GM23248 (cell line): ENCODE measurements at places on chromosomes 7 and 10. TPM values are rescaled to one million over a fixed set of nuclear protein-coding genes. Genes with fewer than 3 reads are reported as not detected.

Gene ARHGAP21
- 95.7 and 176 TPM in 2 replicates for total RNA-seq

GRCh38 chr7:141073641-141074161 lies at the start of gene TMEM178B:
TMEM178B (plus strand) TSS chr7:141074064.
- peak; percentile 7 for DNase-seq
- H3K4me3 ChIP-seq: peak within 1 kb of the TSS; percentile 69
- H3K4me1 ChIP-seq: peaks cover 8% of the 10 kb centered on the region; the same call in 1 of the 2 replicates
- H3K27ac ChIP-seq: no peak within 1 kb of the TSS

DNA sequence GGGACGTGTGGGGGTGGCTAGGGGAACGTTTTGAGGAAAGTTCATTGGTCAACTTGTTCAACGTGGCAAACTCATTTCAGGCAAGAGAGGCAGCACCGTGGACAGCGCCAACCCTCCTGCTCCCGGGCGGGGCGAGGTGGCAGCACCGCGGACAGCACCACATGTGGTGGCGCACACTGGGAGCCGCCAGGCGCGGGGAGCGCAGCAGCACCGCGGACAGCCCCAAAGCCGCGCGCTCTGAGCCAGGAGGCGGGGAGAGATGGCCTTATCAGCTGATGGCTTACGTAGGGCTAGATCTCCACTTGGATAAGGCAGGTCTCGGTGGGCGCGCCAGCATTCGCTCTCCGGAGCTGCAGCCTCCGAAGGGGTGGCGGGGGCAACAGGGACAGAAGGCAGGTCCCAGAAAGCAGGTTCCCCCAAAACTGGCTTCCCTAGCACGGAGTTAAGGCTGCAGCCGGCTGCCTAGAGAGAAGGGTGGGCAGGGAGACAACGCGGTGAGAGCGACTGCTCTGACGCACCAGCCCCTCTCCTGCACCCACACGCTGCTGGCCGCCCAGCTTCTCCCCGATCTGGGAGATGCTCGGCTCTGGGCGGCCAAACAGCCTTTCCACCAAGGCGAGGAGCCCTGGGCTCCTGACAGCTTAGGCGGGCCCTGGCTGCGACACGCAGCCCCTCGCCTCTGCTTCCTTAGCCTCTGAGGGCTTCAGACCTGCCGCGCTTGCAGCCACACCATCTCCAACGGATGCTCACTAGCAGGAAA lies at the start of gene HTR5A:
Gene HTR5A (plus strand): TSS at position 333 of the 760 bp plus-strand sequence. CDS start 576 bp downstream, outside the sequence.
- no peaks in the 10 kb centered on the region for H3K27me3 ChIP-seq
- peak; percentile 94 for DNase-seq
- no peak within 1 kb of the TSS for H3K27ac ChIP-seq
- H3K36me3 ChIP-seq: no peaks in the 10 kb centered on the region
- H3K4me1 ChIP-seq: no peaks in the 10 kb centered on the region; the same call in 1 of the 2 replicates

GRCh38 chr10:11742009-11742778 lies at the start of gene ECHDC3:
ECHDC3 (plus strand) TSS chr10:11742382; CDS start chr10:11742577, 195 bp downstream.
- no peaks in the 10 kb centered on the region for H3K27me3 ChIP-seq

GRCh38 chr10:7272008-7272407 lies 138.8 kb downstream of the SFMBT2 start:
- DNase-seq: no peak
- H3K36me3 ChIP-seq: no peaks in the 10 kb centered on the region
- H3K4me3 ChIP-seq: no peak overlapping the region
- no peaks in the 10 kb centered on the region for H3K27me3 ChIP-seq
- no peaks in the 10 kb centered on the region for H3K4me1 ChIP-seq

- H3K27ac ChIP-seq: no peak overlapping the region
- no peak overlapping the region for H3K4me3 ChIP-seq
- H3K36me3 ChIP-seq: no peaks in the 10 kb centered on the region
These were observed 109.4 kb downstream of the ELFN1 start for GRCh38 chr7:1779445-1779844.

DNA sequence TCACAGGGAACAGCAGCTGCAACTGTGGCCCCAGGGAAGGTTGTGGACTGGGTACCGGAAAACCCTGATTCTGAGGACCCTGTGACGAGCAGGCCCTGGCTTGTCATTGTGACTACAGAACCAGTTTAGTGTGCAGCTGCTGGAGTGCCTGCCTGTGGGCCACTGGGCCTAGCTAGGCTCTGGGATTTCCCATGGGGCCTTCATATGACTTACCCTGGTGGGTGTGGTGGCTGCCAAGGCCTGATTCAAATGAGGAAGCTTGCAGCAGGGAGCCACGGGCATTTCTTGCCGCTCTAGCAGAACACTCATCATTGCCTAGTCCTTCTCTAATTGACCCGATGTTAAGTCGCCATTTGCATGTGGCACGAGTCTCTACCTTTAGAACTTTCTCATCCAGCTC lies 14.7 kb upstream of the CAMK2G start:
- H3K4me1 ChIP-seq: peaks cover 60% of the 10 kb centered on the region
- DNase-seq: peak; percentile 98
- H3K27me3 ChIP-seq: no peaks in the 10 kb centered on the region
- H3K4me3 ChIP-seq: no peak overlapping the region

DNA sequence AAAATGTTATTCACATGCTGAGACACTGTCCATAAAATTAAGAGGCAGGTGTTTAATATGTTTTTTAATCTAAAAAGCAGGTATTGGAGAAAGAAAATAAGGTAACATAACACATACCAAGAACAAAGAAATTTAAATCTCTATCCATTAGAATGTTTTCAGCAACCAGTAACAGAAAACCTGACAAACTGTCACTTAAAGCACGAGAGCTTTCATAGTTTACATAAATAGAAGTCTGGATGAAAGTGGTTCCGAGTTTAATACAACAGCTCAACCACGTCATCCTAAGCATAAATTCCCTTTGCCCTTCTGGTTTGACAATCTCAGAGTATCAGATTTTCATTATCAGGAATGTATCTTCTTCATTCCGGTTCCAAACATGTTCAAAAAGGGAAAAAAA lies 1249.4 kb upstream of the SORCS1 start:
- no peak overlapping the region for H3K27ac ChIP-seq
- H3K4me3 ChIP-seq: no peak overlapping the region
- no peaks in the 10 kb centered on the region for H3K27me3 ChIP-seq
- H3K36me3 ChIP-seq: no peaks in the 10 kb centered on the region
- H3K4me1 ChIP-seq: no peaks in the 10 kb centered on the region

DNA sequence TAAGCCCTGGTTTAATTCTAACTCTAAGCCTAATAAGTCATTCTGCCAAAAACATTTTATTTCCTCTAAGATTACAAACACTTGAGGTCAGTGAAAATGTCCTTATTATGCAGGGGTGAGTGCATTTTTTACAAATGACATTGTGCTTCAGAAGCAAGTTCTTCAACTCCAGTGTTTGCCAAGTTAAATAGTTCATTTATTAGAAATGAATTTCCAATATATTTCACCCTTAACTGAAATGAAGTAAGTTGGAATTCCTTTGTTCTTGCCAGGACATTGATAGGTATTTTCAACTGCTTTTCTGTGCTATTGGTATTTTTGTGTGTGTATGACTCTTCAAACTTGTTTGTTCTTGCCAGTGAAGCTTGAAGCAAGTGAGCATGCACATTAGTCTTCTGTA lies 89.5 kb upstream of the CCDC6 start:
- H3K36me3 ChIP-seq: no peaks in the 10 kb centered on the region
- H3K27me3 ChIP-seq: no peaks in the 10 kb centered on the region
- DNase-seq: no peak
- no peak overlapping the region for H3K4me3 ChIP-seq
- H3K27ac ChIP-seq: no peak overlapping the region

DNA sequence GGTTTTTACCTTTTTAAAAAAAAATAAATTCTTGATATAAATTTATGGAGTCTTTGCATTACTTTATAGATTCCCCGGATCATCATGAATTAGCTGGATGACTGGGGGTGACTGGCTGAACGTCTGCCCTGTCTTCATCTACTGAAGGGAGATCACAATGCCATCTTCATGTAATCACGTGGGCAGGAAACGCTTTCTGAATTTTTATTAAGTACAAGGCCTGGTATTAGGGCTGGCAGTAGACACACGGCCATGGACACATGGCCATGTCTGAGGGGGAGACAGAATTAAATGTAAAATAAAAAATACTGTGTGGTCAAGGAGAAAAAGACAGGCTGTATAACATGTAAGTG lies 111.2 kb downstream of the VIPR2 start:
- no peaks in the 10 kb centered on the region for H3K27me3 ChIP-seq
- DNase-seq: no peak
- no peak overlapping the region for H3K4me3 ChIP-seq
- H3K36me3 ChIP-seq: no peaks in the 10 kb centered on the region

Gene OR2A7
- total RNA-seq: 1.1 TPM in 1 of 2 replicates, not detected in the other

Gene IFIT1B
- total RNA-seq: not detected in 2 replicates

DNA sequence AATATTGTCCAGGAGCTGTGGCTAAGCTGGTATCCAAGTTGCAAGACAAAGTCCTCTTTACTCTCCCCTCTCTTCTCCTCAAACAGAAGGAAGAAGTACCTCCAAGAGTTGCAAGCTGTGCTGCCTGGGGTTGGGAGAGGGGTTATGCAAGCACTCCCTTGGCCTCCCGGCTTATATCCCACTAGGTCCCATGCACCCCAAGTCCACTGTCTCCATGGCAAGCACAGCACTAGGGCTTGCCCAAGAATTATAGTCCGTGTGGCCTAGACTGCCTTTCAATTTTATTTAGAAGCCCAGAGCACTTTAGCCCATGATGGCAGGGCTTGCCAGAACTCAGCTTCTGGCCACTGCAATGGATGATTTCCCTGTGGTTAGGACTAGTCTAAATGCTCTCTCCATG lies 40.4 kb upstream of the TECTB start:
- no peaks in the 10 kb centered on the region for H3K4me1 ChIP-seq
- no peak for DNase-seq
- no peak overlapping the region for H3K27ac ChIP-seq
- no peaks in the 10 kb centered on the region for H3K36me3 ChIP-seq

GRCh38 chr7:11153694-11154093 lies 180.0 kb downstream of the PHF14 start:
- no peak overlapping the region for H3K4me3 ChIP-seq
- H3K4me1 ChIP-seq: no peaks in the 10 kb centered on the region
- H3K27ac ChIP-seq: no peak overlapping the region
- DNase-seq: no peak

- H3K27me3 ChIP-seq: no peaks in the 10 kb centered on the region
- H3K27ac ChIP-seq: peak overlapping the region; percentile 99
- DNase-seq: peak; percentile 99
- H3K4me1 ChIP-seq: peaks cover 58% of the 10 kb centered on the region
These were observed 65.0 kb downstream of the STK17A start for GRCh38 chr7:43647673-43648472.

GRCh38 chr7:117776224-117776623 lies 97.0 kb downstream of the CTTNBP2 start:
- H3K36me3 ChIP-seq: no peaks in the 10 kb centered on the region
- no peak overlapping the region for H3K4me3 ChIP-seq
- no peak for DNase-seq
- H3K27me3 ChIP-seq: no peaks in the 10 kb centered on the region
- H3K4me1 ChIP-seq: no peaks in the 10 kb centered on the region
- H3K27ac ChIP-seq: no peak overlapping the region

DNA sequence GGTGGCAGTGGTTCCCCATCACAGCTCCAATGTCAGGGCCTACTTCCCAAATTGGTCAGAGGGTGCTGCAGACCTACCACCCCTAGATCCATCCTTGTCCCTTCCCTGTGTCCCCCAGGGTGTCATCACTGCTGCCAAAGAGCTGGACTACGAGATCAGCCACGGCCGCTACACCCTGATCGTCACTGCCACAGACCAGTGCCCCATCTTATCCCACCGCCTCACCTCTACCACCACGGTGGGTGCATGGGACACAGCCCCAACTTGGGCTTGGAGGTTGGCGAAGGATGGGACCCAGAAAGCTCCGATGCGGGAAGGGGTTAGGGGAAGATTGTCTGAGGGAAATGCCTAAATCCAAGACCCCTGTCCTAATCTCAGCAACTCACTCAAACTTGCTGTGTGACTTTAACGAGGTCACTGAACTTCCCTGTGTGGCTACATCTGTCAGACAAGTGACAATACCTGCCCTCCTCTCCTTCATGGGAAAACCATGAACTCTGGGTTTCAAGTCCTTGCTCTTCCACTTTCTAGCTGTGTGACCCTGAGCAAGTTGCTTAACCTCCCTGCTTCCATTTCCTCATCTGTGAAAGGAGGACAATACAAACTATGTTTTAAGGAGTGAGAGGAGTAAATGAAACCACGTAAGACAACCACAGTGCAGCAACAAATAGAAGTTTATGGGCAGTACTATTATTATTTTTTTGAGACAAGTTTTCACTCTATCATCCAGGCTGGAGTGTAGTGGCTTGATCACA lies 4.9 kb upstream of the VSIR start:
- no peaks in the 10 kb centered on the region for H3K4me1 ChIP-seq
- H3K4me3 ChIP-seq: no peak overlapping the region
- no peaks in the 10 kb centered on the region; the same call in 1 of the 2 replicates for H3K27me3 ChIP-seq
- no peak overlapping the region for H3K27ac ChIP-seq

DNA sequence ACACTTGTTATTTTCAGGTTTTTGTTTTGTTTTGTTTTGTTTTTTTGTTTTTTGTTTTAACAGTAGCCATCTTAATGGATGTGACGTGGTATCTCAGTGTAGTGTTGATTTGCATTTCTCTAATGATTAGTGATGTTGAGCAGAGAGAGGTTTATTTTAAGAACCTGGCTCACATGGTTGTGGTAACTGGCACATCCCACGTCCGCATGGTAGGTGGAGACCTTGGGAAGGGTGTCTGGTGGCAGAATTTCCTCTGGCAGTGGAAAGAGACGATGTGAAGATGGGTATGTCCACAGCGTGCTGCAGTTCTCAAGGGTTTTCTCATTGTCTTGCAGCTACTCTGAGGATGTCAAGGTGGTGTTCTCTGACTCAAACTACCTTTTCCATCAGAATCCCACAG lies 252.2 kb downstream of the GALNT17 start:
- no peak overlapping the region for H3K27ac ChIP-seq
- DNase-seq: no peak
- no peaks in the 10 kb centered on the region for H3K27me3 ChIP-seq

GRCh38 chr7:148289630-148290029 lies 300.9 kb upstream of the C7orf33 start:
- H3K4me1 ChIP-seq: no peaks in the 10 kb centered on the region
- H3K36me3 ChIP-seq: no peaks in the 10 kb centered on the region
- DNase-seq: no peak
- no peak overlapping the region for H3K4me3 ChIP-seq

Gene AS3MT
- total RNA-seq: 1.3 and 2.3 TPM in 2 replicates

DNA sequence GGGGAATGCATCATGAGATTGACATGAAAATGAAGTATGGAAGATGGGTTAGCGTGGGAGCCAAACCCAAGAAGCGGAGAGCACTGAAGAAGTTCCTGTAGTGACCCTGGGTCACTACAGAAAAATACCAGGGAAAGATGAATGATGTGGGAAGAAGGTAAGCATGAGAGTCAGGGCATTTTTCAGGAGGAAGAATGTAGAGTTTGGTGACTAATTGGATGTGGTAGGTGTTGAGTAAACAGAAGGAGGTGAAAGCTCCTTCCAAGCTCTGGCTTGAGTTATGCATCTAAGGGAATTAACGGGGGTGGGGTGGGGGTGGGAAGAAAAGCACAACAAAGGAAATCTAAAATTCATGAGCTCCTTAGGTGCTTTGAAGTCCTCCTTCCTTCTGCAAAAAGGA lies 238.1 kb upstream of the AOAH start:
- no peaks in the 10 kb centered on the region for H3K4me1 ChIP-seq
- H3K27me3 ChIP-seq: no peaks in the 10 kb centered on the region
- DNase-seq: no peak
- H3K36me3 ChIP-seq: no peaks in the 10 kb centered on the region
- no peak overlapping the region for H3K4me3 ChIP-seq
- no peak overlapping the region for H3K27ac ChIP-seq

- H3K36me3 ChIP-seq: no peaks in the 10 kb centered on the region
- no peak for DNase-seq
- no peaks in the 10 kb centered on the region for H3K4me1 ChIP-seq
- no peaks in the 10 kb centered on the region for H3K27me3 ChIP-seq
- no peak overlapping the region for H3K27ac ChIP-seq
These were observed 135.0 kb upstream of the TMEM72 start for GRCh38 chr10:44776181-44776580.

GRCh38 chr10:45095286-45095685 lies 94.6 kb downstream of the ZNF22 start:
- no peaks in the 10 kb centered on the region for H3K4me1 ChIP-seq
- no peak for DNase-seq
- no peak overlapping the region for H3K4me3 ChIP-seq
- H3K27me3 ChIP-seq: no peaks in the 10 kb centered on the region; the same call in 1 of the 2 replicates
- H3K27ac ChIP-seq: no peak overlapping the region
